ENCODE measurements at places on chromosomes 7 and 10. TPM values are rescaled to one million over a fixed set of nuclear protein-coding genes. Genes with fewer than 3 reads are reported as not detected.

CYP2W1 gene
- 1.7 TPM for polyA plus RNA-seq

- DNase-seq, result peak; percentile 74
These were observed 54.9 kb downstream of the PDGFA start for GRCh38 chr7:464454-465401.

GRCh38 chr7:132422502-132423111 is 153.7 kb downstream of the PLXNA4 start:
- peak; percentile 28 for DNase-seq

GRCh38 chr7:151430391-151431205 is 9.3 kb downstream of the CRYGN start:
- no peak for DNase-seq

DNA sequence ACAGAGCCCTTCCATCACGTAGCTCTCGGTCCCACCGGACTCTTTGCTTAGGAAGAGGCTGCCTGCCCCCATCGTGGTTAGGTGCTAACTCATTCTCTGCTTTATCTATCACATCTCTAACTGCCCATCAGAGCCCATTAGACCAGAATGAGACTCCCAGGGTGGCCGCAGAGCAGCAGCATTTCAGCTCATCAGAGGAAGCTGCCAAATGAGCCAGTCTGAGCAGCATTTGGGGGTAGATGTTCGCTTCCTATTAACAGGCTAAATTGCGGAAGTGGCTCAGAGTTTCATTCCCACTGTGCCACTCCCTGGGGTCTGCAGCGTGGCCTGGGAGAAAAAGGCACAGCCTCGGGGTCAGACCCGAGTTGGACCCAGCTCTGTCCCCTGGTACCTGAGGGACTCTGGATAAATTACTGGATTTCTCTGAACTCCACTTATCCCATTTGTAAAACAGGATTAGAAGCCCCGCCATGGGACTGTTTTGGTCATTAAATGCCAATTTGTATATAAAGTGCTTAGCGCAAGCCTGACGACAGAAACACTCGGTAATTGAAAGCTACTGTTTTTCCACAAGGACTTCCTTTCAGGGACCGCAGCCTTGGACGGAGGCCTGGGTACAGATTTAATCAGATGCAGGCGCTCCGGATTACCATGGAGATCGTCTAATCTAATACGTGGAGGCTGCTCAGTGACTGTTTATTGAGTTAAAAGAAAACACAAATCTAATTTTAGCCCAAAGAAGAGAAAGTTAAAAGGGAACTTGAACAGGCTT is 73.8 kb upstream of the PRLHR start:
- peak; percentile 52 for DNase-seq

- peak; percentile 50 for DNase-seq
These were observed 109.3 kb downstream of the CPEB3 start for GRCh38 chr10:92181575-92181974.

DNA sequence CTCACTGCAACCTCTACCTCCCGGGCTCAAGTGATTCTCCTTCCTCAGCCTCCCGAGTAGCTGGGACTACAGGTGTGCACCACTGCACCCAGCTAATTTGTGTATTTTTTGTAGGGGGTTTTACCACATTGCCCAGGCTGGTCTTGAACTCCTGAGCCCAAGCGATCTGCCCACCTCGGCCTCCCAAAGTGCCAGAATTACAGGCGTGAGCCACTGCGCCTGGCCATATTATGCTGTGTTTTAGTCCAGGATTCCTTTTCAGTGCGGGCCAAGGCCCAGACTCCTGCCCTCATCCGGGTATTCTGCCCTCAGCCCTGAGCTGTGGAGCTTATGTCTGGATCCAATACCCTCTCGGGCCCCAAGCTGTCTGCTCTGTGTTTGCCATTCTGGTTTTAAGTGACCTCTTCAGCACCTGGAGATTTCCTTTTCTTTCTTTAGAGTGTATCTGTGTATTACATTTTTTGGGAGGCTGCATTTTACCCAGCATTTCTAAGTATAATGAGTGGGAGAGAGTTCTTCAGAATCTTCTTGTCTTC is 114.9 kb downstream of the BUB3 start:
- no peak for DNase-seq

DNA sequence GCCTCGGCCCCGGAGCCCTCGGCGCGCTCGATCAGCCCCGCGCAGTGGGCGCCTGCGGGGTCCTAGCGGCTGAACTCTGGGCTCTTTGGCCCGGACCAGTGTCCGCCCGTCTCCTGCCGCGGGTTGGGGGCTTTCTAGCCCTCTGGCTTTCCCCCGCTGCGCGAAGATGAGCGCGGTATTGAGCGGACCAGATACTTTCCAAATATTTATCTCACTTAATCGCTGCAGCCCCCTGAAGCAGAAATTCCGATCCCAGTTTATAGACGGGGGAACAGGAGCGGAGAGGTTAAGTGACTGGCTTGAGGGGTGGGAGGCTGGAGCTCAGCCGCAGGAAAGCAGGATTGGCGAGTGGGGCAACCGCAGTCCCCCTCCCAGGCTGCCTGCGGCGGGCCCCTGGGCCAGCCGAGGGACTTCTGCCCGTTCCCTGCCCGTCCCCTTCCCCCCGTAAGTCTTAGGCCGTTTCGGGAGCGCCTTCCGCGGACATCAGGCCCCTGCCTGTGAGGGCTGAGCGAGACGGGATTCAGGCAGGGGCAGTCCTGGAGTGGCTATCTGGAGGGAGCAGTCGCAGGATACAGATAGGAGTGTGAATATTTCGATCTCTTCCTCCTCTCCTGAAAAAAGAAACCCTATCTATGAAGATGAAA is 565 bp downstream of the STRIP2 start:
- DNase-seq, result peak; percentile 20

GSDME gene
- 8.0 TPM for polyA plus RNA-seq
